Esophagus mucosa (tissue), 1 donor: ENCODE measurements at places on chromosomes 16 and 17. TPM values are rescaled to one million over a fixed set of nuclear protein-coding genes. Genes with fewer than 3 reads are reported as not detected.

The SCGB1C2 gene
- not detected for total RNA-seq

DNA sequence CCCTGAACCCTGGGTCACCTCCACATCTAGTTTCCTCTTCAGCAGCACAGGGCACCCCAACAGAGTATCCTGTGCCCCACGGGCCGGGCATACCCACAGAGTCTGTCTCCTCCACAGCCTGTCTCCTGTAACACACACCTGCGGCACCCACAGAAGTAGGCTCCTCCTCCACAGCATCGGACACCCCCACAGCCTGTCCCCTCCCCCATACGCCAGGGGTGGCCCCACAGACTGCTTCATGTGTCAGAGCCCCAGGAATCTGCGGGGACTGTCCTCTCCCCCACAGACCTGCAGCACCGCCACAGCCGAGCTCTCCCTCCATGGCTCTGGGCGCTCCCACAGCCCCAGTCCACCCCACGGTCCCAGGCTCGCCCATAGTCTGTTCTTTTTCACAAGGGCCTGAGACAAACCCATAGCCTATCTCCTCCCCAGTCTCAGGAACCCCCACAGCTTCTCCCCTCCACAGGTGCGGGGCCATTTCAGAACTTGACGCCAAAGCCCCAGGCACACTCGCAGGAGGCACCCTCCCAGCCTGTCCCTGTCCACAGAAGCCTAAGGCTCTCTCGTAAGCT, 1.4 kb downstream of the KIAA0753 start:
- ATAC-seq = peak; percentile 22

The TMEM100 gene
- 0.76 TPM for total RNA-seq

DNA sequence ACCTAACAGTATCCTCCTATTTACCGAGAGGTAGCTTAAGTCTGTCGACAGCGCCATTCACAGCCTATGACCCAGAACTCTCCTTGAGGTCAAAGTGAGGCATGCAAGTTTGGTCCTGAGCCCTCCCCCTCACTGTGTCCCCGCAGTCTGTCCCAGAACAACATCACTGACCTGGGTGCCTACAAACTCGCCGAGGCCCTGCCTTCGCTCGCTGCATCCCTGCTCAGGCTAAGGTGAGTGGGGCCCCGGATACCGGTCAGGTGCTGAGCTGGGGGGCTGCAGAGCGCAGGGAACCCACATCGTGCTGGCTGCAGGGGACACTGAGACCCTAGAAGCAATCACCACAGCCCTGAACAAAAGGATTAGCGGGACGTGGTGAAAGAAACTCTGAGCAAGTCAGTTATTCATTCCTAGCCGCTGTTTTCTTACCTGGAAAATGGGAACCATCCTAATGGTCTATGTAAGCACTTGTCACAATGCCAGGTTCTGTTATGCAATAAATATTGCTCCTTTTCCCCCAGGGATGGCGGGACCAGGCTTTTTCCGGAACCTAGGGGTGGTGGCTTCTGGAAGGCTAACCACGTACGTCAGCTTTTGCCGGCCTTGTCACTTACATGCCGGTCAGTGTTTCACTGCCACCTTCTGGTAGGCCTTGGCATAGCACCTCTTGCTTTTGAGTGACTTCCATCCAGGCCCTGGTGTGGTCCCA, 23.8 kb downstream of the DEXI start:
- peak; percentile 90 for ATAC-seq

The CNGB1 gene
- 0.32 TPM for total RNA-seq

The TNK1 gene
- total RNA-seq = 6.1 TPM

DNA sequence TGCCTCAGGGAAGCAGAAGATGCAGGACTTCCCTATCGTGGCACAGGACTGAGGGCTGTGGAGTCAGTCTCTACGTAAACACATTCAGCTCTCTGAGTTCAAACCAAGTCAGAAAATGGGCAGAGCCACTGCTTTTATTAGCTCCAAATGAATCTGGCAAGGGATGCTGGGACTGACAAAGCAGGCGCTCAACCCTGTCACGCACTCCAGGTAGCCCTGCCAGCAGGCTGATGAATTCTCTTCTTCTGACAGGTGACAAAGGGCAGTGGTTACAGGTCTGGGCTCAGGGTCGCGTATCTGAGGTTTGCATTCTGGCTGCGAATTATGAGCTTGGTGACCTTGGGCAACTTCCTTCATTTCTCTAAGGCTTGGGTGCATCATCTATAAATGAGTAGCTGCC, 9.4 kb downstream of the RPH3AL start:
- ATAC-seq = peak; percentile 15

DNA sequence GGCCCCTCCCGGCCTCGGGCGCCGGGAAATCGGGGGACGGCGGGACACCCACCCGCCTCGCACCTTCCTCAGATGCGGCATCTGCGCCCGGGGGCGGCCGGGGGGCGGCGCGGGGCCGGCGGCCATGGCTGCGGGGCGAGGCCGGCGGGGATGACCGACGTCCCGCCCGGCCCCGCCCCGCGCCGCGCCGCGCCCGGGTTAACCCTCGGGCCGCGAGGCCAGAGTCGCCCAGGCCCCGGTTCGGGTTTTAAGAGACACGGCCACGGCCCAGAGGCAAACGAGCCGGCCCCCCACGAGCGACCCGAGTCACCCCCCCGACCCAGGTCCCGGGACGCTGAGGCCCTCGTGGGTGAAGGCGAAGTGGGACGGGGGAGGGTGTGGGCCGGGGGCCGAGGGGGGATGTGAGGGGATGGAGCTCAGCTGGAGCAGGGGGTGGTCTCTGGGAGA, at the start of gene RGS11:
TSS of gene RGS11 (minus strand) at position 159 of the 447 bp plus-strand sequence. CDS start at position 126, 33 bp downstream.
- ATAC-seq = no peak

The FOXC2 gene
- 0.28 TPM for total RNA-seq

- ATAC-seq = peak; percentile 39
Observed at GRCh38 chr16:58196898-58197313, 1.0 kb downstream of the CSNK2A2 start.

- ATAC-seq = no peak
Observed at GRCh38 chr16:55480228-55480655, 1.2 kb downstream of the MMP2 start.

- peak; percentile 40 for ATAC-seq
Observed at GRCh38 chr17:45129426-45129939, 2.8 kb downstream of the PLCD3 start.

The CD300E gene
- total RNA-seq = 0.12 TPM

- no peak for ATAC-seq
Observed at GRCh38 chr17:50311112-50311460, 34.8 kb upstream of the XYLT2 start.

DNA sequence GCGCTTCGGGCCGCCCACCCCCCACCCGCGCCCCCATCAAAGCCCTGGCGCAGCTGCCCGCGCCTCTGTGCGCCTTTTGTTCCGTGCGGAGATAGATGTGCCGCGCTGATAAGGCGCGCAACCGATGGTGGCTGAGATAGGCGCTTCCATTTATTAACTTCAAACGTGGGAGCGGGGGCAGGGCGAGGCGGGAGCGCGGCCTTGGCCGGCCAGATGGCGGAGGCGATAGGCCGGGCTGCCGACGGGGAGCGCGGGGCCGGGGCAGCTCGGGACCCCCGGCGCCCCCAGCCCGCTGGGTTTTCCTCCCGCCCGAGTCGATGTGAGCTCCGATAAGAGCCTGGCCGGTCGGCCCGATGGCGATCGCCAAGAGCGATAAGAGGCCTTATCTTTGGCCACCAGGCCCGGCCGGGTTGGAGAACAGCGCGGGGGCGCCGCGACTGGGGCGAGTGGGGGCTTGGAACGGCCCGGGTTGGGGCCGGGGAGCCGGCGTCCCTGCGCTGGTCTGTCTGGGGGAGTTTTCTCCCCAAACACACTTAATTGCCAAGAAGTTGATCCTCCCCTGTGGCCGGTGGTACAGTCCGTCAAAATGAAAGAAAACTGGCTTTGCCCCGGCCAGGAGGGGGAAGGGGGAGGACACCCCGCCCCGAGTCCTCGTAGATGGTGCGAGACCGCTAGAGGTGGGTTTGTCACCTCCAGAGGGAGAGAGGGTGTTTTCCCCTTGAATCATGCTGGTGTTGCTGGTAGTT, 2.7 kb downstream of the ZFPM1 start:
- ATAC-seq = no peak

The OTOP2 gene
- total RNA-seq = 0.36 TPM

- ATAC-seq = no peak
Observed at GRCh38 chr17:61799812-61800484, 63.4 kb downstream of the BRIP1 start.

DNA sequence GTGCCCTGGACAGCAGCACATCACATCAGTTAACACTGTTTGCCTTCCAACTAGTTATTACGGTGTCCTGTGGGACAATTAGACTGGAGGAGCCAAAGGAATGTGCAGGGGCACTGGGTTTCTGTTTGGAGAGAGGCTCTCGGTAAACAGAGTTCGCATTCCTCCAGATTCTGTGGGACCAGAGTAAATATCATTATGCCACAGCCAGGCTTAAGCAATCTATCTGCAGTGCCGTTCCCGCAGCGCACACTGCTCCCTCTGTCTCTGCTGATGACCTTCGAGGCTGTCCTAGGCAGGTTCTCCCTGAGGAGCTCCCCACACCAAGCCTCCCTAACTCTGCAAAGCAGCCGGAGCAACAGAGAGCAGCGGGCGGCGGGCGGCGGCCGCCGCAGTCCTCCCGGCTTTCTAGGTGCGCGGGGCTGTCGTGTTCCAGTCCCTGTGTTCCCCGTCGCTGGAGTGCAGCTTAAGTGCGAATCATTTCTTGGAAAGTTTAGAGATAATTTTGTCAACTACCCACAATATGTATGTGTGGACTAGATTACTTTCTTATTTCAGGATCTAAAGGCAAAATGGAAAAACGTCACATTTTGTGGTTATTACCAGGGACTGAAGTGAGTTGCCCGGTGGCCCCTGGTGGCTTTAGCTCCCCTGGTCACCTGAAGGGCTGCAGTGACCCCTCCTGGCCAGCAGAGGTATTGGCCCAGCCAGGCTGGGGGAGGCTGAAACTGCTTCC, 43.3 kb downstream of the PGS1 start:
- peak; percentile 74 for ATAC-seq

The TMC7 gene
- 0.72 TPM for total RNA-seq
